Naive thymus-derived CD4-positive, alpha-beta T cell (primary cell): ENCODE measurements at places on chromosomes 6 and 20.

DNA sequence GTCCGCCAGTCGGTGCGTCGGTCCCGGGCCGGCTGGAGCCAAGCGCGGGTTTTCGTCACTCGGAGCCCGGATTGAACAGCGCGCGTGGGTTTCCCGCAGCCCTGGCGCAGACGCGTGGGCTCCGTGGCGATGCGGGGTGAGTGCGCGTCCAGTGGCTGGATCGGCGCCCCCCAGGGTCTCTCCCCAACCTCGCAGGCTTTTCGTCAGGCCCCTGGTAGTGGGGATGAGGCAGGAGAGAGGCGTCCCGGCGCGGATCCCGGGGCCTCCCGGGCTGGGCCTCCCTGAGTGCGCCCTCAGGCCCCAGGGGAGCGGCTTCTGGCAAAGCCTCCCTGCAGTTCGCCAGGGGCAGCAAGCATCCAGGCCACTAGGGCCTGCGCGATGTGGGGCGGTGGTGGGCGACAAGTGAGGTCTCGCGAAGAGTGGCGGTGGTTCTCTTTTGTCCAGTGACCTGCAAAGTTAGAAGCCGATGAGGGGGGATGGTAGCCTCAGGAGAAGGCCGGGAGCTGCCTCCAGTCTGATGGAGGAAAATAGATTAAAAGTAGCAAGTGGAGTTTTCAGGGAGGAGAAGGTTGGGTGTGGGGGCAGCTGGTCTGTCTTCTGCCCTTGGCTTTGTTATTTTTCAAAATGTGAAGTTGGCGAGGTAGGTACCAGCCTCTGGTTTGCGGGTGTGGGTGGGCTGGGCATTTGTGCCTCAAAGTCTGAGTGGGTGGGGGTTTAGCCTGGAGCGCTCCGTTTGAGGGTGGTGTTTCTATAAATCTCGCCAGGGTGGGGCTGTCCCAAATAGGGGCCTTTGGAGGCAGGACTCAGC lies 1.6 kb downstream of the TOX2 start:
- DNase-seq, result no peak

- DNase-seq, result no peak
These were observed 36.8 kb downstream of the PLN start for GRCh38 chr6:118584911-118585310.

DNA sequence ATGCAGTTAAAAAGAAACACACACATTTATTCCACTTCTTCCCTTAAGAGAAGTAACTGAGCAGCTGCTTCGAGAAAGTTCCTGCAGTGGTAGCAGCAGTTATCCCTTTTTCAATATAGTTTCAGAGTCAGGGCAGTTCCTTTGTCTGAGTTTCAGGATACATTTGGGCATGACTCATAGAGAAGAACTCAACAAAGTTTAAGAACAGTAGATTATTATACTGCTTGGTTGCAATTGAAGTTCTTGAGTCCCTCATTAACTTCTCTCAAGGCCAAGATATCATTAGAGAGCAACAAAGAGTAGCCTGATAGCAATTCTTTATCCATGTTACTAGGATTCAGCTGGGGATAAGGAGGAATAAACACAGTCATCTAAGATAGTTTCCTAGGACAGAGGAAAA lies 54.4 kb downstream of the TPD52L1 start:
- DNase-seq, result no peak

DNA sequence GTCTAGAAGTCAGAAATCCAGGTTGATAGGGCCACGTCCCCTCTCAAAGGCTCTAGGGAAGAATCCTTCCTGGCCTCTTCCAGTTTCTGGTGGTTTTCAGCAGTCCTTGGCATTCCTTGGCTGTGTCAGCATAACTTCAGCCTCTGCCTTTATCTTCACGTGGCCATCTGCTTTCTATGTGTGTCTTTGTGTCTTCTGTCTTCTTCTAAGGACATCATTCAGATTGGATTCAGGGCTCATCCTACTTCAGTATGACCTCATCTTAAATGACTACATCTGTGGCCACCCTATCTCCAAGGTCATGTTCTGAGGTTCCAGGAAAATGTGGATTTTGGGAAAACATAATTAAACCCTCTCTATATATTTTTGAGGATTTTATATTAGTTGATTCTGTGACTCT lies 23.0 kb downstream of the C6orf89 start:
- no peak for DNase-seq

DNA sequence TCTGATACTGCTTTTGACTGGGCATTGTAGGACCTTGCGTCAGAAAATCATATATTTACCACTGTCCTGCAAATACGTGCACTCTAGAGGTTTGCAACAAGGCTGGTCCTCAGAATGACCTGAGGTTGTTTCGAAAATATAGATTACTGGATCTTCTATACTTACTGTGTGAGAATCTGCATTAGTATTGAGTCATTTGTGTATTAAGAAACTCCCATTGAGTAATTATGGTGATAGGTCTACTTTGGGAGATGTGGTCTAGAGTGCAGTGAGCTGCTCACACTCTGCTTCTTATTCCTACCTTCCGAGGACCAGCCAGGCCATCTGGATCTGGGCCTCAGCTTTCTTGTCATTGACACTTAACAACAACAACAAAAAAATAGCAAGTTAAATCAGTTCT lies 9.6 kb downstream of the KLHL32 start:
- DNase-seq, result no peak

DNA sequence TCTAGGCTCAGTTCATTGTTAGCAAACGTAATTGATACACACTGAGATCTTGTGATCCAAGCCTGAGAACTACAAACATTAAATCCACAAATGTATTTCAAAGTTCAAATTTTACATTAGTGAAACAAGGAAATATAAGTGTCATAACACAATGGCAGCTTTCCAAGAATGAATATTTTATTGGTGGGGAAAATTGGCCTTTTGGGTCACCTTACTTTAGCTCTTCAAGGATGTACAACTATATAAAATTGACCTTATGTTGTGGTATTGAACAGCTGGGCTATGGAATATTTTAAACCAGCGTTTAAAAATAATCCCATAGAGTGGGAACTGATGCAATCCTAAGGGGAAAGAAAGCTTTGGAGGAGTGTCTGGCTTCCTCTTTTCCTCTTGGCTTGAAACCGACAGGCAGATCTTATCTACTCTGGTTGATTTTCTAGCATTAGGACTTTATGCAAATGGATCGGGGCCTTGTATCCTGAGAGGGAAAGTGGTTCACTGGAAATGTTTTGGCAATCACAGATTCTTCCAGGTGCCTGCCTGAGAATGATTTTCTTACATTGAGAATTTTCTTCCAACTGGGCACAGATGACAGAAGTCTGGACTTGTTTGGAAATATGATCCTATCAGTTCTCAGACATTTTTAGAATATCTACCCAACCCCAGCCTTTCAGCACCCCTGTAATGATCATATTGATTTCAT lies 184.8 kb upstream of the ECI2 start:
- DNase-seq, result no peak

DNA sequence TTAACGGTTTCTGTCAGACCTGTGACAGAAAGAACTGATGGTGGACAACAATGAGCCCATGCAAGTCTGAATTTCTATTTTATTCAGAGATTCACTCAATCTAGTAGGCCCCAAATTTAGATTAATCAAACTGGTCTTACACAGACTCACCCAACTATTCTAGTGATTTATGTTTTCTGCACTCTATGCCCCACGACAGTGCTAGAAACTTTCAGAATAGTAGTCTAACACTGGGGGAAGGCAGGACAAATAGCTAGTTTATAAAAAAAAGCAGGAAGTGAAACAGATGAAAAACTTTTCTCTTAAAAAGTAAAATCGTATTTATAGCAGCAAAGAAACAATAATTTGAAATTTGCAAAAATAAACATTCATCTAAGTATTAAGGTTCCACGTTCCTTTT lies 5.0 kb downstream of the TCP11 start:
- no peak for DNase-seq

GRCh38 chr6:15527838-15528617 lies 134.8 kb downstream of the DTNBP1 start:
- DNase-seq, result no peak

DNA sequence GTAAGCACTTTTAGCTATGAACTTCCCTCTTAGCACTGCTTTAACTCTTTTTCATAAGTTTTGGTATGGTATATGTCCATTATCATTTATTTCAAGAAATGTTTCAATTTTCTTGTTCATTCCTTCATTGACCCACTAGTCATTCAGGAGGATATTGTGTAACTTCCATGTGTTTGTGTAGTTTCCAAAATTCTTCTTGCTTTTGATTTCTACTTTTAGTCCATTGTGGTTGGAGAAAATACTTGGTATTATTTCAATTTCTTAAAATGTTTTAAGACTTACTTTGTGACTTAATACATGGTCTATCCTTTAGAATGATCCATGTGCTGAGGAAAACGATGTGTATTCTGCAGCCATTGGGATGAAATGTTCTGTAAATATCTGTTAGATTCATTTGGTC lies 176.5 kb downstream of the CENPW start:
- no peak for DNase-seq

DNA sequence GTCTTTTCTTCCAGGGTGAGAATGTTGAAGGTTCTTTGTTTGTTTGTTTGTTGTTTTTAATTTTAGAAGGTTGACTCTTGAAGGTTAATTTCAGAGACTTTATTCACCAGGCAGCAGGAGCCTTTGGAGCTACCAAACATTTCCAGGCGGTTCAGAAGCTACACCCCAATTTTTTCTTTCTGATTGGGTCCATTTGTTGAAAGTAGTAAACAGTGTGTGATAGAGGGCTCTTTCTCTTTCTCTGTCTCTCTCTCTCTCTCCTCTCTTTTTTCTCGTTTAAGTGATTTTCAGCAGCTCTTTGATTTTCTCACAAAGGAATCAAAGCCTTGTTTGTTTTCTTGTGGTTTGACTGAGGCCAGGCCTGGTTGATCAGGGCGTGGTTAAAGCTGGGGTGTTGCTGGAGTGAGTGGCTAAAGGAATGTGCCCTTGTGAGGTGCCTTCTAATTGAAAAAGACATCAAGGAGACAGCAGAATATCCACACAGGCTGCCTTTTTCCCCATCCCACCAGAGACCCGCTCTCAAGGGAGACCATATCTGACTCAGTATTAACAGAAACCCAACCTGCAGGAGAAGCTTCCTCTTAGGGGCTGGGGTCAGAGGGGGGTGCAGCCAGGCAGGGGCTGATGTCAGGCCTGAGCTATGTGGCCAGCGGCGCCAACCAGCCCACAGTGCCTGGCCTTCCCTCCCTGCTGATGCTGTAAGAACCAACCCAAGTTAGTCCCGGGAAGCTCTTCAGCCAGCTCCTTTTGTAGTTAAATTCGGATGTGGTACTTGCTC lies 40.4 kb upstream of the NAA20 start:
- DNase-seq, result no peak

DNA sequence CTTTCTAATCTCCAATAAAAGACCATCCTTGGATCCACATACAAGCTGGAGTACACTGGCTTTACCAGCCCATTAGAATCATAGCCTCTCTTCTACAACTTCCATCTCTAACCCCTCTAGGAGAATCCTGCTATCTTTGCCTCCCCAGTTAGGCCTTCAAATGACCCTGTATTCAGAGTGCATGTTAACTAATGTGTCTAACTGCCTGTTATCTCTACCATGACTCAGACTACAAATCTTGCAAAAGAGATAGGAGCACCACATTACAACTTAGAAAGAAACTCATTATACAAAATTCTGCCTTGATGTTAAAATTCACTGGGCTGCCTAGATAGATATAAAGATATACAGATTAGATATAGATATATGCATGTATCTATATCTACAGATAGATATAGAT lies 28.2 kb downstream of the GPR63 start:
- DNase-seq, result no peak

- DNase-seq, result no peak
These were observed 34.3 kb upstream of the TCF21 start for GRCh38 chr6:133854364-133855275.

DNA sequence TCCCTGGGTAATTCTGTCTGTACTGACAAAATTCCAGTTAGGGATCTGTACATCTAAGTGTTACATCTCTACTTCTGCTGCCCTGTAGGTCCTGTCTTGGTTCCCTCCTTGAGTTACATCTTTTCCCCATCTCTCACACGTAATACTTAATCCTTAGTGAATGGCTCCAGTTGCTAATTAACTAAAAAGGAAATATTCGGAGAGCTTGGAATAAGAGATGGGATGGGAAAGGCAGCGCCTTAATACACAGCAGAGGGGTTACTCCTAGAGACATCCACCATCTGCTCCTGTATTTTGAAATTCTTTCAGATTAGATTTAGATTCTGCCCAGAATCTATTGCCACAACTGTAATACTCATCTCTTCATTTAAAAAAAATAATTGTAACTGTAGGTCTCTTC lies 384.0 kb downstream of the SAMD5 start:
- no peak for DNase-seq

- no peak for DNase-seq
These were observed 42.2 kb downstream of the VSTM2L start for GRCh38 chr20:37945091-37945547.

GRCh38 chr6:5132731-5133130 lies 47.6 kb downstream of the PPP1R3G start:
- no peak for DNase-seq

DNA sequence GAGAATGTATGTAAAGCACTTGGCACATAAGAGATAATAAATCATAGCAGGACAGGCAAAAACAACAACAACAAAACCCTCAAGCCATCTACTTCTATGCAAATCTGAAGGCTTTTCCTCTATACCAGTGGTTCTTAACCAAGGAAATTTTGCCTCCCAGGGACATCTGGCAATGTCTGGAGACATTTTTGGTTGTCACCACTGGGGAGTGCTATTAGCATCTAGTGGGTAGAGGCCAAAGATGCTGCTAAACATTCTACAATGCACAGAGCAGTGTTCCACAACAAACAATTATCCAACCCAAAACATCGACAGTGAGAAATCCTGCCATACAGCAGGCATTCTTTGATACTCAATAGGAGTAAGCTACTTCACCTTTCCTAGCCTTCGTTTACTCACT lies 28.2 kb downstream of the NDRG3 start:
- no peak for DNase-seq

DNA sequence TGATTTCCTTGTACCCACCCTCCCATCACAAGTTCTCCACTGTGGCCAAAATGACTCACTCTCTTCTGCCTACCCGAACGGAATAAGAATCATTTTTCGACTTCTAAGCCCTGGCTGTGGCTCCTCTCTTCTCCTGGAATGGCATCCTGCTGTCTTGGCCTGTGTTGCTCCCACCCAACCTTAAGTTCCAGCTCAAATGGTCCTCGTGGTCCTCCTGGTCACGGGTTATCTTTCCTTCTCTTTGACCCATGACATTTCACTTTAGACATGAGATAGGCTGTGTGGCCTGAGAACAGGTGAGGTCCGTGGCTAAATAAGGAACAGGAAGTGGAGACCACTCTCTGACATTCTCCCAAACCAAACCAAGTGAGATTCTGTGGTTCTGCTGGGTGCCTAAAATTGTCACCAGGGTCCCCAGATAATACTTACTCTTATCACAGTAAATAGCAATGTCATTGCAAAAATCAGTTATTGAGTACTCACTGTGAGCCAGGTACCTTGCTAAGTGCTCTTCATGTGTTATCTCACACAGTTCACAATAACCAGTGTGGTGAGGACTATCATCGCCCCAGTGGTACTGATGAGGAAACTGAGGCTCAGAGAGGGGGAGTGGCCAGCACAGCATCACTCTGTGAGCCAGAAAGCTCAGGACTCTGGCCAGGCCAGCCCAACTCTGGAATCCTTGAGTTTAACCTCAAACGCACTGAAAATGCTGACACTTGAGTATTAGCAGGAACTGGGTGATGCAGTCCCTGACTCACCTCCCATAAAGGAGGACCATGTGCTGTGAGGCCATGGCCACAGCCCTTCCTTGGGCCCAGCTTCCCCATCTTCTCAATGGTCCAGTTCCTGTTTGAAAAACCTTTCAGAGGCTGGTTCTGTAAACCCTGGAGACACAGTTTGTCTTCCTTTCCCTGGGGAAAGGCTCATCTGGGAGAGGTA lies 74.8 kb upstream of the SIRPA start:
- no peak for DNase-seq

- DNase-seq, result no peak
These were observed 42.6 kb upstream of the KHDRBS2 start for GRCh38 chr6:62328607-62329006.
